ENCODE measurements at places on chromosomes 1 and 21.

- no peak overlapping the region for H3K4me3 ChIP-seq
- no peak overlapping the region for H3K27ac ChIP-seq
- H3K36me3 ChIP-seq: no peaks in the 10 kb centered on the region
- no peaks in the 10 kb centered on the region for H3K27me3 ChIP-seq
- H3K4me1 ChIP-seq: no peaks in the 10 kb centered on the region
- peak; percentile 45 for DNase-seq
Observed at GRCh38 chr21:28832013-28832714, 160.5 kb downstream of the LTN1 start.

DNA sequence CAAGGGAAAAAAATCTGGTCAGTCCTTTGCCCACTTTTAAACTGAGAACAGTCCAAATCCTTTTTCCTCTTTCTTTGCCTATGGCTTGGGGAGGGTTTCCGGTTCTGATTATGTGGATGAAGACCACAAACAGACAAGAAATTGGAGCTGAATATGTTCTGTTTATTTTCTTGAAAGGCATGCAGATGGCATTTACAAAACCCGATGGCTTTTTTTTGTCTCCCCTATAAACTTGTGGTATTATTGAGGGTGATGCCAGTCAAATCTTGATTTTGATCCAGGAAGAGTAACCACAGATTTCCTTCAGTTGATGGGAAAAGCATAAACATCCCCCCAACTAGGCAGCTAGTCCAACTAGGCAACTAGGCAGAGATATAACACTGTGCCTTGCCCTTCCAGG, 38.9 kb downstream of the PLPP3 start:
- DNase-seq: no peak
- no peak overlapping the region for H3K27ac ChIP-seq
- H3K27me3 ChIP-seq: no peaks in the 10 kb centered on the region
- H3K36me3 ChIP-seq: peaks cover 13% of the 10 kb centered on the region

DNA sequence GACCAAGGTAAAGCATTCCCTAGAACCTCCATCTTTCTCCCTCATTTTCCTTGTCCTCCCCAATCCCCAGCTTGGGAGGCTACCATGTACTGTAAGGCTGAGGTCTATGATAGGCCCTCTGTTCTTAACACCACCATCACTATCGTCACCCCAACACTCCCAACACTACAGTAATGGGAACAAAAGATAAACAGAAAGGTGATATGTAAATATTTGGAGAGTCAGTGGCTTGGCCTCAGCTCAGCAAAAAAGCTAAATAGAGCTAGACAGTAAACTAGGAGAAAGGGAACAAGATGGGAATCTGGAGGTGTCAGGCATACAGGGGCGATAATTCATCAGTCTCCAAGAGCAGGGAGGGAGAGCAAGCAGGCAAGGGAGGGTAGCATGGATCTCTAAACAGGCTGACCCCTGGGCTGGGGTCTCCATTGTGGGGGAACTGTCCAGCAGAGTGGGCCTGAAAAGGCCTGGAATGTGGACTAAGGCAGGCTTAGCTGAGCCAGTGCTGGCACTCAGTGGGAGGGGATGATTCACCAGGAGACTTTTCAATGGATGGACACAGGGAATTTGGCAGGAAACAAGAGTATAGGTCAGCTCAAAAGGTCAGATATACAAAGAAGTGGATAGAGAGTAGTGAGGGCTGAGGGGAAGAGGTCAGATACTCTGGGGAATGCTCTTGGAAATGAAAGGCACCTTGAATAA, 6.7 kb downstream of the WNT2B start:
- no peak overlapping the region for H3K4me3 ChIP-seq
- DNase-seq: no peak
- peaks cover 4% of the 10 kb centered on the region for H3K27me3 ChIP-seq
- H3K4me1 ChIP-seq: peaks cover 13% of the 10 kb centered on the region
- H3K27ac ChIP-seq: no peak overlapping the region

DNA sequence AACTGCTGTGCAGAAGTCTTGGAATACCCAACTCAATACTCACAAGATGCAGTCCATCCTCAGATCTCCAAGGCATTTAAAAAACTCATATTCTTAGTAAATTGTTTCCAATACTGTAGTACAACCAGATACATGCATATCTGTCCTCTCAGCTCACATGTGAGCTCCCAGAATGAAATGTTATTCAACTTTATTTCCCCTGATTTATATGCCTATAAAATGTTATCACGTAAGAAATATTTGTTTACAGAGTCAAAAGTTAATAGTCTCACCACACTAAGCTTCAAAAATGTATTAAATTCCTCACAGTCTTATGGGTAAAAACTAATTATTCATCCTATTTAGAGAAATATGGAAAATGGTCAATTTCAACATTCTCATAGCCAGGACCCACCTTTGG, 56.6 kb downstream of the LTN1 start:
- no peak overlapping the region for H3K27ac ChIP-seq
- H3K4me1 ChIP-seq: peaks cover 5% of the 10 kb centered on the region
- H3K27me3 ChIP-seq: no peaks in the 10 kb centered on the region
- DNase-seq: no peak

DNA sequence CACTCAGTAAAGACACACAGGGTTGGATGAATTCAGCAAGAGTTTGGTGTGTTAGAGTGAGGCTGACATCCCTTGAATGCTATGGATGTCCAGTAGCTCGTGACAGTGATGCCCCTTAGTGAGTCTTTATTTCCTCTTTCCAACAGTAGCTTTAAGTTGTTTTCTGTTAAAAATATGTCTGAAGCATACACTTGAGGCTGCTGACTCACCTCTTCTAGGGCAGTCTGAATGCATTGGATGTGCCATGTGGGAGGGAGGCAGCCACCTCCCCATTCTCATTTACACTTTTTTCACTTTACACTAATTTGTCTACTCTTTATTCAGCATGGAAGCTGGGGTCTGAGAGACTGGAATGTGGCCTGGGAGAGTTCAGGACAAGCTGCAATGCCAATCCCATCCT, 17.6 kb downstream of the NOS1AP start:
- no peaks in the 10 kb centered on the region for H3K36me3 ChIP-seq
- no peaks in the 10 kb centered on the region for H3K27me3 ChIP-seq
- no peak overlapping the region for H3K27ac ChIP-seq
- DNase-seq: no peak

DNA sequence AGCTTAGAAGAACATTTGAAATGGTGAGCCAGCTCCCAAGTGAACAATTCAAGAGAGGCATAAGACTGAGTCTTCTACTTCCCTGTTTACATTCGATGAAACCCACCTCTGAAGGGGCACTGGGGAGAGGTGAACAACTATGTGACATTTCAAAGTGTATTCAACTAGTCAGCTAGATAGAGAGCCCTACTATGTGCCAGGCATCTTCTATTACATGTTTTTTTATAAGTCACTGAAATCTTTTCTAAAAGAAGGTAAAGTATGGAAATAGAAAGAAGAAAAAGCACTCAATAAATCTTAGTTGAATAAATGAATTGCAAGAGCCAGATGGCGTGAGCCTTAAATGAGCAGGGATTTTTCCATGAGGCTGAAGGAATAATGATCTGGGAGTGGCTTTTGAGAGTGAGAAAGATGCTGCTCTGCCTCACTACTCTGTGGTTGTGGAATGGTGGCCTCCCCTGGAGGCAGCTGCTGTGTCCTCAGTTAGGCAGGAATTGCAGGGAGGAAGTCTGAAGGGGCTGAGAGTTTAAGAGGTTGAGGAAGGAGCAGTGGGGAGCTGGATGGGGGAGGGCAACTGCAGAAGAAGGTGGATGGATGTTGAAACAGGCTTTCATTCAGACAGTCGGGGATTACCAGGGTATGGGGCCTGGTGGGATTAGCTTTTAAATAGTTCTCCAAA, 10.4 kb upstream of the PTPRF start:
- H3K36me3 ChIP-seq: no peaks in the 10 kb centered on the region
- no peak overlapping the region for H3K4me3 ChIP-seq
- no peak overlapping the region for H3K27ac ChIP-seq
- no peaks in the 10 kb centered on the region for H3K27me3 ChIP-seq

GRCh38 chr1:54456361-54456760, 50.2 kb upstream of the SSBP3 start:
- peaks cover 5% of the 10 kb centered on the region for H3K4me1 ChIP-seq
- H3K27me3 ChIP-seq: no peaks in the 10 kb centered on the region
- H3K4me3 ChIP-seq: no peak overlapping the region
- no peak overlapping the region for H3K27ac ChIP-seq

DNA sequence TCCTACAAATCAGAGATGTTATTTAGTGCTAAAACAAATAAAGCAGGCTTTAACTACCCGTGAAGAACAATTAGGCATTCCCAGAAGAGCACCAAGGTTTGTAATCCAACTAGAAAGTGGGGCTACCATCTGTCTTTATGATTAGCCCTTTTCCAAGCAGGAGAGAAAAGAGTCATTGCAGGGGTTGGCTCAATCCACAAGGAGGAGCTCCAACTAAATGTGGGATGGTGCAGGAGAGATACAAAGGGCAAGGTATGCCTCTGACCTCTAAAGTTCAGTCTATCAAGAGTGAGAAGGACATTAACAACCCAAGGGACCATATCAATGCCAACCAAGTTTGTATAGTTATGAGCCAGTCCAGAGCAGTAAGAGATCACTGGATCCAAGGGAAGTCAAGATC, 382.7 kb upstream of the DUSP10 start:
- H3K27me3 ChIP-seq: no peaks in the 10 kb centered on the region
- H3K4me3 ChIP-seq: no peak overlapping the region
- no peak for DNase-seq

DNA sequence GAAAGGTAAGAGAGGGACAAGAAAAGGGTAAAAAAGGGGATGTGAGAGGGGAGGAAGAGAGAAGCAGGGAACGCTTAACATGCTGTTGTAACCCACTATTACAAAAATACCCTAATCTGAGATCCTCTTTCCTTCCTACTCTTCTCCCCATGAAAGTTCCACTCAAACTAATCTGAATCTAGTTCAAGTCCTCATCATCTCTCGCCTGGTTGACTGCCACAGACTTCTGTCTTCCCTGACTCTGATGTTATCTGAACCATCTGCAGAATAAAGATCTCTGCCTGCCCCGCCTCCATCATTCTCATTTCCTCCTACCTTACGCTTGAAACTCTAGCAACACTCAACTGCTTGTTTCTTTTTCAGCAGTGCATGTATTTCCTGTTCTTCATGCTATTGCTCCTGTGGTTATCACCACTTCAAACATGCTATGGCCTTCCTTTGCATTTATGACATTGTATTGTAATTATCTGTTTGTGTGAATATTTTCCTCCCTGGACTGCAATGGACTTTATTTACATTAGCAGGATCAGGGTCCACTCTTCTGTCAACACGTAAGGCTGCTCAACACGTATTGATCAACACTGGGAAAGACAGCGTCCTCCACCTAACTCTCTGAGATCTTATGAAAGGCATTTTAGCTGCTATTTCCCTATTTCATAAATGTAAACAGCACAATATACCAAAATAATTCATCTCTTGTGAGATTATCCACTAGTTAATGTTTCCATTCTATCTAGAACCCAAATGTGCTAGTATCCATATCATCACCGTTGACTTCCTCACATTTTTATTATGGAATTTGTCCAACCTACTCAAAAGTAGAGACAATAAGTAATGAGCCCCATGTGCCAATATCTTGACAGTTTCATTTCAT, 215.5 kb upstream of the USP25 start:
- no peak for DNase-seq
- no peaks in the 10 kb centered on the region for H3K36me3 ChIP-seq
- H3K27ac ChIP-seq: no peak overlapping the region
- H3K4me3 ChIP-seq: no peak overlapping the region
- H3K4me1 ChIP-seq: no peaks in the 10 kb centered on the region

- peak; percentile 58 for DNase-seq
- H3K27me3 ChIP-seq: peaks cover 21% of the 10 kb centered on the region
- peak overlapping the region; percentile 99 for H3K27ac ChIP-seq
- H3K36me3 ChIP-seq: no peaks in the 10 kb centered on the region
- H3K4me1 ChIP-seq: peaks cover 44% of the 10 kb centered on the region
Observed at GRCh38 chr1:94925004-94925403, 1.9 kb downstream of the CNN3 start.

- H3K36me3 ChIP-seq: no peaks in the 10 kb centered on the region
- H3K4me1 ChIP-seq: peaks cover 17% of the 10 kb centered on the region
- H3K4me3 ChIP-seq: no peak overlapping the region
- DNase-seq: no peak
- peaks cover 31% of the 10 kb centered on the region for H3K27me3 ChIP-seq
- no peak overlapping the region for H3K27ac ChIP-seq
Observed at GRCh38 chr1:180239145-180240096, 9.4 kb downstream of the LHX4 start.

DNA sequence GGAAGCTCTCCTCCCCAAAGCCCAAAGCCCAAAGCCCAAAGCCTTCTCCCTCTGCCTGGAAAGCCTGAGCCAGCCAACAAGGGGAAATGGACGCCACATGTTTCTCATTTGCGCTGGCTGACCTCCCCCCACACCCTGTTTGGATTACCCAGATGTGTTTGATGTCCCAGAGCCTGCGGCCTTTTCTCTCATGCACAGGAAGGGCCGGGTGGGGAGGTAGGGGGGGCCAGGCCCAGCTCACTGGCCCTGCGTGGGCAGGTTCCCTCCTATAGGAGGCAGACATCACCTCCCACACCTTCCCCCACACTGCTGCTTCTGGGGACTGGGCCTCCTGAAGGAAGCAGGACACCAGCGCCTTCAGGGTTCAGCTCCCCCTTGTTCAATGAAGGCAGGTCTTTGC, 116.3 kb downstream of the NAV1 start:
- H3K27ac ChIP-seq: no peak overlapping the region
- H3K4me1 ChIP-seq: peaks cover 37% of the 10 kb centered on the region
- H3K36me3 ChIP-seq: no peaks in the 10 kb centered on the region
- DNase-seq: no peak
- H3K4me3 ChIP-seq: no peak overlapping the region

- no peak within 1 kb of the TSS for H3K27ac ChIP-seq
- H3K4me3 ChIP-seq: no peak within 1 kb of the TSS
- H3K4me1 ChIP-seq: peaks cover 22% of the 10 kb centered on the region
- H3K27me3 ChIP-seq: no peaks in the 10 kb centered on the region
Observed at GRCh38 chr1:159862557-159862956, at the start of gene VSIG8. Gene VSIG8 (minus strand): TSS chr1:159862657. CDS start chr1:159862521, 136 bp downstream.

DNA sequence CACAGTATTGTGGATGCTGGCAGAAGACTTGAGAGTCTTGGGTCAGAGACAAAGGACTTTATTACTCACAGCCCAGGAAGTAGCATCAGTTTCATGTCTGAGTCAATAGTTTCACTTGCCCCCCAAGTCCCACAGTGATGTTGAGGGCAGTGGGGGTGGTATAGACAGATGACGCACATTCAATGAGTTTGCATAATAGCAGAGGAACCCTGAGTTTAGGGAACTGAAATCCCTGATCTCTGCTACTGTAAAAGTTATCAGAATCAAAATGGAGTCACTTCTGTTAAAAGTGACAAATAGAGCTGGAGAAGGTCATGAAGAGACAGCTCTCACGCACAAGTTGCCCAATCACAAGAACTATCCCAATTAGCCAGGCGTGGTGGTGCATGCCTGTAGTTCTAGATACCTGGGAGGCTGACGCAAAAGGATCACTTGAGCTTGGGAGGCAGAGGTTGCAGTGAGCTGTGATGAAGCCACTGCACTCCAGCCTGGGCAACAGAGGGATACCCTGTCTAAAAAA, 11.5 kb upstream of the HCRTR1 start:
- peak; percentile 16 for DNase-seq
- H3K27ac ChIP-seq: no peak overlapping the region
- no peak overlapping the region for H3K4me3 ChIP-seq
- H3K27me3 ChIP-seq: no peaks in the 10 kb centered on the region
- no peaks in the 10 kb centered on the region for H3K4me1 ChIP-seq
- no peaks in the 10 kb centered on the region for H3K36me3 ChIP-seq
